Kidney (tissue), 22 donors: ENCODE measurements at places on chromosomes 7 and 10. TPM values are rescaled to one million over a fixed set of nuclear protein-coding genes. Genes with fewer than 3 reads are reported as not detected.

- DNase-seq = no peak
Observed at GRCh38 chr10:64468219-64468618, 947.0 kb downstream of the REEP3 start.

The PGAM1 gene
- total RNA-seq = 161 TPM

The SH2B2 gene
- total RNA-seq = 11.0 TPM

The PPP1R3C gene
- 20.3 TPM for total RNA-seq
